ENCODE measurements at places on chromosomes 1 and 21.

- peak; percentile 56 for DNase-seq
Observed at GRCh38 chr1:150561254-150561973, 12.2 kb downstream of the ADAMTSL4 start.

DNA sequence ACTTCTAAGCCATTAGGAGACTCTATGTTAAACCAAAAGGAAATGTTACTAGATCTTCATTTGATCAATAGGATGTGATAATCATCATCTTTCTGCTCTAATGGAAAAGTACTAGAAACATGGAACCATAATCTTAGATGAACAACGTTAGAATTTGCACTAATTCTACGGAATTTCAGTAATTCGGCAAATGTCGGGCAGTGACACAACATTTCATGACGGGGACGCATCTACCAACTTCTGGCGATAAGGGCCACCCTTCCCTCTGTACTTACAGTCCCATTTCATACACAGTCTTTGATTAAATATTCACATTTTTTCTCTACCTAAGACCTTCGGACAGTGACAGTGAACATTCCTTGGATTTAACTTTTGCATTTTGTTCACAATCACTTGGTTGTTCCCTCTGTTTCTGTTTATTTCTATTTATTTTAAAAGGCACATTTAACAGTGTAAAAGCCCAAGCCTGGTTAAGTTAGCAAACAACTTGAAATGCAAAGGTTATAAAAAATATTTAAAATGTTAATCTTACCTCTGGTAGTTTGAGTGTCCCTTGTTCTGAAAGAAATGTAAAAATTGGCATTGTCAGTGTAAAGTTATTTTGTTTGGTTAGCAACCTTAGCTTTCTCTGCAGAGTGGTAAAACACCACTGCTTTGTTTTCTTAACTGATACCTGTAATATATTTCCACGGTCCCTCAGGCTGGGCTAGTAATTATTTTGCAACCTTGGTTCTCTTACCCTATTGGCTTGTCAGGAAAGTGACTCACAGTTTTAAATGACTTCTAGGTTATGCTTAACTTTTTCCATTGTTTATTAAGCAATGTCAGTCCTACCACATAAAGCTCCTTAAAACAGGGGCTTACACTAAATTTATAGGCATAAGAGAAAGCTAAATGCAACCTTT is 276.9 kb downstream of the VAV3 start:
- no peak for DNase-seq

GRCh38 chr21:38714999-38715398 is 90.7 kb upstream of the ETS2 start:
- DNase-seq = no peak

- no peak for DNase-seq
Observed at GRCh38 chr1:12326986-12327385, 97.2 kb downstream of the VPS13D start.

DNA sequence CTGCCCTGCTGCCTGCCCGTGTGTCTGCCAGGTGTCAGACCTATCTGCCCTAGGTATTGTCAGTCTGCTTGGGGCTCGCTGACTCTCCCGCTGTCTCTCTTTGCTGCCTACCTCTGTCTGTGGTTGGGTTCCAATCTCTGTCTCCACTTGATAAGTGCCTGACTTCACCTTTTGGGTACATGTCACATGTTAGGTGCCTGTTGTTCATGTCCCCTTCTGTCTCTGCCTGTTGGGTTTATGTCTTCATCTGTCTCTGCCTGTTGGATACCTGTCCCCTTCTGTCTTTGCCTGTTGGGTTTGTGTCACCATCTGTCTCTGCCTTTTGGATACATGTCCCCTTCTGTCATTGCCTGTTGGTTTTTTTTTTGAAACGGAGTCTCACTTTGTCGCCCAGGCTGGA is 14.6 kb downstream of the RPS6KA1 start:
- no peak for DNase-seq

All from activated CD8-positive, alpha-beta memory T cell treated with anti-CD3 and anti-CD28 coated beads, Interleukin-2, amount 50 U/mL, for 4 hours (primary cell).